ENCODE measurements at places on chromosomes 1 and 21. TPM values are rescaled to one million over a fixed set of nuclear protein-coding genes. Genes with fewer than 3 reads are reported as not detected.

GRCh38 chr1:177311111-177311510 is 140.4 kb downstream of the BRINP2 start:
- no peak overlapping the region for H3K27ac ChIP-seq
- H3K4me3 ChIP-seq: no peak overlapping the region
- no peaks in the 10 kb centered on the region for H3K36me3 ChIP-seq
- DNase-seq: no peak
- H3K27me3 ChIP-seq: no peaks in the 10 kb centered on the region

- H3K36me3 ChIP-seq: no peaks in the 10 kb centered on the region
- peaks cover 25% of the 10 kb centered on the region for H3K27me3 ChIP-seq
- no peak overlapping the region for H3K4me3 ChIP-seq
- H3K4me1 ChIP-seq: peaks cover 14% of the 10 kb centered on the region
- H3K27ac ChIP-seq: no peak overlapping the region
- no peak for DNase-seq
These were observed 9.5 kb downstream of the SORT1 start for GRCh38 chr1:109388208-109388711.

DNA sequence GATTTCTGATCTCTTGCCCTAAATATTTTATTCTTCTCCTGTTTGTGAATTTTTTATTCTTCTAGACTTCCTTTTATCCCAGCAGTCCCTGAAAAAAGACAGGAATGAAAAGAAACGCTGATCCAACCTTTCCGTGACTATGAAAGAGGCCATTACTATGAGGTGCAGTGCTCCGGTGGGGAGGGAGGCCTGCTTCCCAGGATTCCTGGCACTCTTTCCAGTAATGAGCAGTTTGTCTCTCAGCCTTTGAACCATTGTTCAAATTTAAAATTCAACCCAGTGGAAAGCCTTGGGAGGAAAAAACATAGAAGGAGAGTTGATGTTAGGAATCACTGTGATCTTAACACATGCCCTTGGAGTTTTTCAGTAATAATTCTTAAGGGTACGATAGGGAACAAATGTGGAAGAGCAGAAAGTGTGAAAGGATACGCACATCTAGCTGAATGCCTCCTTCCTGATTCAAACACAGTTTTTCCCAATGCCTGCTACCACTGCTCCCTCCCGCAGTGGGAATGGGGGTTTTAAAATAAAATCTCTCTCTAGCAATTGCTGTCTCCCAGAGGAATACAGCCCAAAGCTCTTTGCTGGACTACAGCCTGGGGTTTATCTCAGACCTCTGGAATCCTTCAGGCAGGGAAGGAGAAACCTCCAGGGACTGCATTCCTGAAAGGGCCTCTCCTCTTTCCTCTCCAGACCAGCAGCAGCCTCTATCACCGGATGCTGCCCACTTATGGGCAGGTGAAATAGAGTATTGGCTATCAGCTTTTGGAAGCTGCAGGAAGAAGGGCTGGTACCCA is 6.1 kb downstream of the IER5 start:
- peaks cover 55% of the 10 kb centered on the region for H3K36me3 ChIP-seq
- H3K27me3 ChIP-seq: no peaks in the 10 kb centered on the region
- no peak overlapping the region for H3K27ac ChIP-seq
- DNase-seq: no peak
- peaks cover 68% of the 10 kb centered on the region for H3K4me1 ChIP-seq
- no peak overlapping the region for H3K4me3 ChIP-seq

DNA sequence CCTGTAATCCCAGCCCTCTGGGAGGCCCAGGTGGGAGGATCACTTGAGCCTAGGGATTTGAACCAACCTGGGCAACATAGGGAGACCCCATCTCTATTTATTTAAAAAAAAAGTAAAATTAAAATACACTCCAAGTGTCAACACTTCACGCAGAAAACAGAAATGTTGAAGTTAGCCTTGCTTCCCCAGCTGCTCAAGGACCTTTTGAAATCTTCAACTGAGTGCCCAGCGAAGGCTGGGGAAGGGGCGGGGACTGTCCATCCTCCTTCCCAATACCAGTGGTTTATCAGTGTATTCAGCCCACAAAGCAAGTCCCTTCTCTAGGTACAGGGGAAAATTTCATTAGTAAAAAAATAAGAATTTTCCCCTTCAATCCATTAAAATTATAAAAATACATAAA is 2.2 kb upstream of the DNAJC28 start:
- H3K27me3 ChIP-seq: peaks cover 6% of the 10 kb centered on the region
- H3K4me1 ChIP-seq: peaks cover 12% of the 10 kb centered on the region
- H3K36me3 ChIP-seq: no peaks in the 10 kb centered on the region
- no peak overlapping the region for H3K27ac ChIP-seq
- no peak overlapping the region for H3K4me3 ChIP-seq

GRCh38 chr1:81982523-81982922 is 181.8 kb downstream of the ADGRL2 start:
- H3K27me3 ChIP-seq: no peaks in the 10 kb centered on the region
- no peak overlapping the region for H3K27ac ChIP-seq
- H3K4me3 ChIP-seq: no peak overlapping the region
- H3K36me3 ChIP-seq: no peaks in the 10 kb centered on the region
- no peaks in the 10 kb centered on the region for H3K4me1 ChIP-seq
- DNase-seq: no peak

DNA sequence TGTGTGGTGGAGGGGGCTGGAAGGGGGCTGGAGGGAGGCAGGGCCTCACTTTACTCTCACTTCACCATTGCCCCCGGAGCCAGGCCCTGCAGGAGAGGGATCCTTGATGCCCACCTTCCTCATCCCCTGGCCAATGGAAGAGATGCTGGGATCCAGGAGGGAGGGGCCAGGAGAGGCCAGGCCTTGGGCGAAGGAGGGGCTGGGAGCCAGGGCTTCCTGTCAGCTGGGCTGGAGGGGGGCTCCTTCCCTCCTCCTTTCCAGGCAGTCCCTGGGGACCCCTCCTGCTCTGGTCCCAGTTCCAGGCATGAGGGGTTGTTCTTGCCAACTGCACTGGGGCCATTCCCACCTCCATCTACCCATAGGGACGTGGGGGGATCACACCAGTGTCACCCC is 5.7 kb downstream of the AHDC1 start:
- no peak for DNase-seq
- H3K36me3 ChIP-seq: no peaks in the 10 kb centered on the region
- H3K4me3 ChIP-seq: no peak overlapping the region
- H3K27ac ChIP-seq: no peak overlapping the region
- H3K4me1 ChIP-seq: peaks cover 31% of the 10 kb centered on the region
- H3K27me3 ChIP-seq: peaks cover 3% of the 10 kb centered on the region

DNA sequence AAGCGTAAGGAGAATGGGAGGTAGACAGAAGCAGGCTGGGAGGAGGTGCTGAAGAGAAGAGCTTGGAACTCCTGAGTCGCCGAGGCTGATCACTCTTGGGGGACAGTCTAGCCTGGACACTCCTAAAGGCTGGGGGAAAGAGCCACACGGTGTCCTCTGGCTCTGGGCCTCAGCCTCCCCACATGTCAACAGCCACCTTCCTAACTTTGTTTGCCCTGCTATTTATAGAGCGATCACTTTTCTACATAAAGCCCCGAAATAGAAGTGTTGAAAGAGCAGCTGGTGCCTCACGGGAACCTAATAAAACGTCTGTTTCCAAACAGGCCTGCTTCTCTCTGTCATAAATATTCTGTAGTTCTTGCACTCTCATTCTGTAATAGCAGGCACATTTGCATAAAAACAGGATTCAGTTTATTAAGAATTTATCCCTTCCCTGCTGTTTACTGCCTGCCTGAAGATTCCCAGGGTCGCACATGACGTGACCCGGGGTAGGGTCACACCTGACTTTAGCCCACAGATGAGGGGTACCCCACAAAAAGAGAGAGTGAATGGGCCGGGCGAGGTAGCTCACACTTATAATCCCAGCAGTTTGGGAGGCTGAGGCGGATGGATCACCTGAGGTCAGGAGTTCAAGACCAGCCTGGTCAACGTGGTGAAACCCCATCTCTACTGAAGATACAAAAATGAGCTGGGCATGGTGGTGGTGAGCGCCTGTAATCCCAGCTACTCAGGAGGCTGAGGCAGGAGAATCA is 212.5 kb downstream of the TOMM20 start:
- peaks cover 18% of the 10 kb centered on the region for H3K4me1 ChIP-seq
- no peak overlapping the region for H3K4me3 ChIP-seq
- peak overlapping the region; percentile 7 for H3K27ac ChIP-seq
- H3K27me3 ChIP-seq: no peaks in the 10 kb centered on the region
- no peak for DNase-seq
- peaks cover 4% of the 10 kb centered on the region for H3K36me3 ChIP-seq

- peaks cover 3% of the 10 kb centered on the region for H3K36me3 ChIP-seq
- peak; percentile 27 for DNase-seq
- H3K27ac ChIP-seq: no peak within 1 kb of the TSS
- H3K4me1 ChIP-seq: peaks cover 19% of the 10 kb centered on the region
- peak within 1 kb of the TSS; percentile 59 for H3K4me3 ChIP-seq
These were observed at the start of gene OLIG1 for GRCh38 chr21:33069994-33070743. Gene OLIG1, plus strand, starts transcription at chr21:33070141. Its CDS starts 106 bp downstream, at chr21:33070247.

GRCh38 chr1:55140137-55140536 is 75.0 kb downstream of the USP24 start:
- peaks cover 18% of the 10 kb centered on the region for H3K4me1 ChIP-seq
- no peak for DNase-seq
- H3K27me3 ChIP-seq: no peaks in the 10 kb centered on the region
- H3K4me3 ChIP-seq: no peak overlapping the region

GRCh38 chr1:63523738-63524137 is 413 bp downstream of the EFCAB7 start:
- H3K4me1 ChIP-seq: peaks cover 36% of the 10 kb centered on the region
- peaks cover 3% of the 10 kb centered on the region for H3K36me3 ChIP-seq
- peak overlapping the region; percentile 95 for H3K27ac ChIP-seq
- DNase-seq: no peak
- H3K27me3 ChIP-seq: no peaks in the 10 kb centered on the region

Gene MROH9
- total RNA-seq: not detected

Gene SLC6A17
- total RNA-seq: not detected

Gene AK5
- 7.0 TPM for total RNA-seq

Gene SPATA46
- total RNA-seq: not detected

Gene WNT4
- total RNA-seq: not detected
